ENCODE measurements at places on chromosomes 1 and 21.
A peak's percentile ranks its signal among the peaks of the same experiment; 100 is the strongest.

- no peak for DNase-seq
These were observed 37.2 kb upstream of the AIM2 start for GRCh38 chr1:159113596-159114433.

DNA sequence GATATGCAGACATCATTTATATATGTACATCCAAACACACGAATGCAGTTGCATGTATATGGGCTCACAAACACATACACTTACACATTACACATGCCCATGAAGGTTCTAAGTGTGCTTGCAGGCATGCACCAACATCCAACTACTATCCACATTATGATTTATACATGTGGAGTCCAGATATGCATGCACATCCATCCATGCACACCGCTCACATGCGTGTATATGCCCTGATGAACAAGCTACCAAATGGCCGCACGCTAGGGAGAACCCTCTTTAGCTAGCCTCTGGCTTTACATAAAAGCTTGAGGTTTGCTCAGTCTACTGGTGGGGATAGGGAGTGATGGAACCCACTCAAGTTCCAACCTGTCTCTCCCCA lies 8.5 kb downstream of the GPR3 start:
- no peak for DNase-seq

GRCh38 chr1:36284517-36284916 lies 21.7 kb upstream of the SH3D21 start:
- no peak for DNase-seq

DNA sequence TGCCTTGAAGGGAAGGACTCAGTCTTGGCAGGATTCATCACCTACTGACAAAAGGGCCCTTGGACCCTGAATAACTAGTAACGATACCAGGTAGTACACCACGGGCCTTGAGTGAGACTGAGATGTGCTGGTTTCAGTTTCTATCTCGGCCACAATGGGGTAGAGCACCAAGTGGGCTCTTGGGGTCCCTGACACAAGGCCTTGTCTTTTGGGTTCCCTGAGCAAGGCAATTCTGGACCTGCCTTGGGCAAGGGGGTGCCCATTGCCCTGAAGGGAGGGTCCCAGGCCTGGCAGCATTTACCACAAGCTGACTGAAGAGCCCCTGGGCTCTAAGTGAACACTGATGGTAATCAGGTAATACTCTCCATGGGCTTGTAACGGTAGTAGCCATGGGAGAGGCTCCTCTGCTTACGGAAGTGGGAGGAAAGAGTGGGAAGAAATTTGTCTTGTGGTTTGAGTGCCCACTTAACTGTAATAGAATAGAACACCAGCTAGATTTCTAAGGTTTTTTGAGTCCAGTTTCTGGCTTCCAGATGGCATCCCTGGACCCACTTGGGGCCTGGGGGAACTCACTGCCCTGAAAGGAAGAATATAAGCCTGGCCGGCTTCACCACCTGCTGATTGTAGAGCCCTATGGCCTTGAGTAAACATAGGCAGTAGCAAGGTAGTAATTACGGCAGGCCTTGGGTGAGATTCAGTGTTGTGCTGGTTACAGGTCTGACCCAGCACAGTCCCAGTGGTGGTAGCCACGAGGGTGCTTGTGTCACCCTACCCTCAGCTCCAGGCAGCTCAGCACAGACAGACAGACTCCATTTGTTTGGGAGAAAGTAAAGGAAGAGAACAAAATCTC lies 58.5 kb downstream of the WDR4 start:
- no peak for DNase-seq

- peak; percentile 81 for DNase-seq
These were observed at the start of gene AUNIP for GRCh38 chr1:25858906-25859789. Gene AUNIP (minus strand): TSS chr1:25859457. CDS start chr1:25859357, 100 bp downstream.

DNA sequence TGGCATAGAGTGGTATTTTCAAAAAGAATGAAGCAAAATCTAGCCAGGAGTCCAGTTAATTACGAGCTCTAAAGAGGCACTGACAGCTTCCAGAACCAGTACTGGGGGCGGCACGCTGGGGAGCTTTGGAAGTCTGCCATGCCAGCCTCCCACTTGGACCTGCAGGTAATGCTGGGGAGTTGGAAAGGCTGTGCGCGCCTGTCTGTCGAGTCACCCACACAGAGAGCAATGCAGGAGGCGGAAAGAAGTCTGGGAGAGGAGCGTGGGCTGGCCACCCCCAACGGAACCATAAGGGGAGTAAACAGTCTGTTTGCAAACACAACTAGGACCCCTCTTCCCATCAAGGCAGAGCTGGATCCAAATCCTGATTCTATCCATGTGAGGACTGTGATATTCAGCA lies 84.5 kb downstream of the BEND5 start:
- no peak for DNase-seq

DNA sequence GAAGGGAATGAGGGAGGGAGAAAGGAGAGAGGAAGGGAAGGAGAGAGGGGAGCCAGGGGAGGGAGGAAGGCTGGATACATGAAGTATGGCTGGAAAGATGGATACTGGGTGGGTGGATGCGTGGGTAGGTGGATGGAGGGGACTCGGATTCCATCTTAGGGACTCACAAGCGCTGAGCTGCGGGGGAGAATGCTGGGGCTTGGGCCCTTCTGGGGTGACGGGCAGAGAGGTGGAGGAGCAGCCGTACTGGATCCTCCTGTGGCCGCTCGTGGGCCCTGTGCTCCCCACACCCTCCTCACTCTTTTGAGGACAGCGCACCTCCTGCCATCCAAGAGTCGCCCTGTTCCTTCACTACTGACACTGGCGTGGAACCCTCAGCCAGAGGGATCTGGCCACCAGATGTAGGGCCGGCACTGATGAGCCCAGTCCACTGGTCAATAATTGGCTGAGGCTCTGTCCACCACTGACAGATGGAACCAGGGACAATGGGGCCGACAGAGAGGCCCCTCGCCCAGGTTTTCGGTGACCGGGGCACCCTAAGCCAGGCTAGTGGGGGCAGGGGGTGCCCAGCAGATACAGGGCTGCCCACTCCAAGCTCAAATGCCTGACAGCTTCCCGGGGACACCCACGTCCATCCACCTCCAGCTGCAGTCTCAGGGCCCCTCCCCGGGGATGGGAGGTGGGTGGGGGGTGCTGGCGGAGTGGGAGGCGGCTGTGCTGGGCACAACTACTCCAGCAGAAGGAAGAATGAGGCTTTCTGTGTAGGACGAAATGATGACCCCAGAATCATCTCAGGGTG lies 4.4 kb upstream of the ACTRT2 start:
- DNase-seq: no peak

DNA sequence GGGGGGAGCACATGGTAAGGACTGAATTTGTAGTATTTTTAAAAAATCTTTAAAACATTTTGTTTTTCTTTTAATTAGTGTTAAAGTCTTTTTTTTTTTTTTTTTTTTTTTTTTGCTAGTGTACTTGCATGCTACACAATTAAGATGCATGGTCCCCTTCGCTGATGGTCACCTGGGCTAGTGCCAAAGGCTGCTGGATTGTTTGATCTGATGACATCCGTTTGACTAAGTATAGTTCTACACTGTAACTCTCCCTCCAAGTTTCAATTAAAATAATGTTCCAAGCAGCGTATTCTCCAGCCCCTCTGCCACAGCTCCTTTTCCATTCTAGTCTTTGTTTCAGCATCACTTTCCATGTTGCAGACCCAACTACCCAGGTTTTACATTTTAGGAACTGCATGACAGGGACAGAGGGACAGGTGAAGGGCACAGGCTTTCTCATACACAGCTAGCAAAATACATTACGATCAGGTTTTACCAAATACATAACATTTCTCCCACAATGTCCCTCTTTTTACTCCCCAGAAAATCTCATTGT lies 852 bp upstream of the RAVER2 start:
- DNase-seq: no peak

- no peak for DNase-seq
These were observed 829.2 kb upstream of the ADAMTS5 start for GRCh38 chr21:27796106-27796505.

GRCh38 chr21:26655460-26655859 lies 82.4 kb upstream of the CYYR1 start:
- no peak for DNase-seq

DNA sequence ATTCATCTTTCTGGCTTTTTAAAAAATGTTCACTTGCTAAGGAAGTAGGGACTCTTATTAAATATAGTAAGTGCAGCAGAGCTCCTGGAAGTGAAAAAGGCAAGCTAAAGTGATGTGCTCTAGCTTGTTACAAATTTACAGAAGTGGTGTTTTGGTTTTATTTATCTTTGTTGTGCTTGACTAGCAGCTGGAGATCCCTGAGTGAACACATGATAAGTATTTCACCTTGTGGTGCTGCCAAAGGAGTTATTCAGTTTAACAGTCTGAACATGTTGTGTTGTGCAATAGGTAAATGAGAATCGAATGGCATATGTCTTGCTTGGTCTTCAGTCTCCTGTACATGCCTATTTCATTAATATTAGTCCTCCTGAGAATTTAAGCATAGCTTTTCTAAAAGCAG lies 315.7 kb downstream of the TPR start:
- DNase-seq: no peak

- DNase-seq: no peak
These were observed 21.5 kb upstream of the OPRD1 start for GRCh38 chr1:28790377-28791035.

DNA sequence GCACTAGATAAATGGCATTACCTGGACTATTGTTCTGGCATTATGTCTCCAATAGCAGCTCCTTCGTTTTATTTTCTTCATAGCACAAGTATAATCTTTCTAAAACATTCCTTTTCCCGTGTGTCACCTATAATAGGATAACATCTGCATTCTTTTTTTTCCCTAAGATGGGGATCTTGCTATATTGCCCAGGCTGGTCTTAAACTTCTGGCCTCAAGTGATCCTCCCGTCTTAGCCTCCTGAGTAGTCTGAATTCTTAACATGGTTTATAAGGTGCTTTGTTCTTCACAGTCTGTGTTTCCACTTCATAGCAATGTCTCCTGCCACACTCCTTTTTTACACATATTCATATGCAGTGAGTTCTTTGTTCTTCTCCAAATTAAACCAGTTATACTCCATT lies 8.6 kb upstream of the MOV10 start:
- no peak for DNase-seq

DNA sequence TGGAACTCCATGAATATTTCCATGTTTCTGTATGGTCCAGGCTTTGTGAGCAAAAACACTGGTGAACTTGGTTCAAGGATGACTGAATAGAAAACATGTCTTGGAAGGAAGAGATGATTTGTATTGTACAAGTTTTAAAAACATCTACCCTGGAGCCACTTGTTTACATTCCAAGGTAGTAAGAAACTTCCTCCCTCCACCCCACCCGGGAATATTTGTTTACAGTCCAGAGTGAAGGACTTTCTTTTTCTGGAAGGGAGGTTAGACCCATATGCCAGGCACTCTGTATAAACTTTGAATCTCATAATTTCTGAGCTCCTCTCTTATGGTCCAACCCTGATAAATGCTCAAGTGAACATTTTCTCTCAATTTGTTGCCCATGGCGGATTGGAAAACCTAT lies 323.3 kb upstream of the LYPLAL1 start:
- no peak for DNase-seq
